ENCODE measurements at places on chromosomes 4 and X.

DNA sequence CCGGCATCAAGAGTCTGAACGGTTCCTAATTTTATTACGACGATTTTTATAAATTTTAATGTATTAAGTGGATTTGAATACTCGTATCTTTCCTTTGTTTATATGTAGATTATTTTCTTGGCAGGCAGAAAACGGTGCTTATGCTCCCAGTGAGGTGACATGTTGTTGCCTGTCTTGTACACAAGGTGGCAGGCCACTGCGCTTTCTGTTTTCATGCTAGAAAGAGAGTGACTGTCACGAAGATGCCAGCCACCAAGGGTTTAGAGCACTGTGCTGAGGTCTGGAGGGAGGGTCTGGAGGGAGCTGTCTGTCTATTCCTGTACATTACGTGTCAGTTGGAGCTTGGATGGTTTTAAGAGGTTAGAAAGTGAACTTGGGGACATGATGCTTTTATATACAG lies 87.7 kb downstream of the SHROOM2 start:
- no peak for DNase-seq

GRCh38 chr4:4428966-4429875 lies 42.3 kb downstream of the NSG1 start:
- no peak for DNase-seq

DNA sequence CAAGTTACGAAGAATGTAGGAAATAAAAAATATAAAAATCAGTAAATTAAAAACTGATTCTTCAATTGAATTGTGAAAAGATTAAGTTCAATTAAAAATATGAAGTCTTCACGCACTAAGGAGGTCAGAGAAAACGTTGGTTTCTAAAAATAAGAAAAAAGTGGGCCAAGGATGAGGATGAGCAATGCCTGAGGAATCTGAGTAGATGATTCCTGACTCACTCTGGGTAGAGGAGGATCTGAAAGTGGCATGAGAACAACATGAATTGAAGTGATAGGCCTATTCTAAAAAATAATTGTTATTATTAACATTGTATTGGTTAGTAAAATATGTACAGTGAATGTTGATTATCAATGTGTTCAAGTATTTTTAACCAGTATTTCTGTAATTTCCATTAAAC lies 444.2 kb downstream of the GRIA2 start:
- no peak for DNase-seq

DNA sequence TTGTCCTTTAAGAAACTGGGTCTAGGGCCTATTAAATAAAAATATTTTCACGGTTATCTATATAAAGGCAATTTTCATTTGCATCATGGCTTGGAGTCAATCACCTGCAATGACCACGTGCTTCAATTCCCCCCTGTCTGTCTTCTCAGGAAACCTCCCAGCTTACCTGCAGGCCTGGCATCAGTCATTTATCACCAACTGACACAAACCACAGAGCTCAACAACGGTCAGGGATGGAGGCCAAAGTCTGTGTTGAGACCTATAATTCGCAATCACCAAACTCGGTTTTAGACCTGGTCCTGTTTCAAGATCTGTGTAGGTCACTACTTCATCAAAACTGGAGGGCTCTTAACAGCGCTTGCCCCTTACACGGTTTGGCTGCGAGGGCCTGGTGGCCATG lies 1.9 kb downstream of the SLC9A7 start:
- DNase-seq, result no peak

- DNase-seq, result no peak
Observed at GRCh38 chrX:13257223-13258051, 62.4 kb downstream of the ATXN3L start.

DNA sequence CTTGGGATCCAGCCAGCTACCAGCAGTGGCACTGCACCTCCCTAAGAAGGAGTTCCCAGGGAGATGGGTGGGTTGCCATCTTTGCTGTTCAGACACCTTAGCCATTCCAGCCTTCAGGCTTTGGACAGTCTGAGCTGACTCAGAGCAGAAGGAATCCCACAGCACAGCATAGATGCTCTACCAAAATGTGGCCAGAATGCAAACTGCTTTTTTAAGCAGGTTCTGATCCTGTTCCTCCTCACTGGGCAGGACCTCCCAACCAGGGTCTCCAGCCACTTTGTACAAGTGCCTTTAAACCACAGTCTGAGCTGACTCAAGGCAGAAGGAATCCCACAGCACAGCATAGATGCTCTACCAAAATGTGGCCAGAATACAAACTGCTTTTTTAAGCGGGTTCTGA lies 209.0 kb downstream of the NPNT start:
- DNase-seq, result no peak

GRCh38 chrX:4661771-4662170 lies 948.3 kb upstream of the PRKX start:
- DNase-seq, result no peak

GRCh38 chrX:38205039-38205438 lies 15.6 kb downstream of the SRPX start:
- no peak for DNase-seq

DNA sequence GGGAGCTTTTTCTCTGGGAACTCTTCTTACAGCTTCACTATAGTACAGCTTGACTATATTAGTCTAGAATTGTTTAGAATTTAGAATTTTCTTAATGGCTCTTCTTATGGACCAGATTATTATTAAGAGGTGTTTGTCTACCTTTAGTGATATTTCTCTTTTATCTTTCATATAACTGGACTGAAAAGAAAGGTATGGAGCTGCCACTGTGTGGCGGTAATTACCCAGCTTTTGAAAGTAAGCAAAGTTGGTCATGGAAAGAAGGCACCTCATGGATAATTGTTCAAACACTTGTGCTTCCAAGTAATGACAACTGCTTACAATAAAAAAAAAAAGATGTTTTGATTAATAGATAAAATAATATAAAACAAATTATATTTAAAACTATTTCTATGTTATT lies 1112.5 kb downstream of the TECRL start:
- no peak for DNase-seq

DNA sequence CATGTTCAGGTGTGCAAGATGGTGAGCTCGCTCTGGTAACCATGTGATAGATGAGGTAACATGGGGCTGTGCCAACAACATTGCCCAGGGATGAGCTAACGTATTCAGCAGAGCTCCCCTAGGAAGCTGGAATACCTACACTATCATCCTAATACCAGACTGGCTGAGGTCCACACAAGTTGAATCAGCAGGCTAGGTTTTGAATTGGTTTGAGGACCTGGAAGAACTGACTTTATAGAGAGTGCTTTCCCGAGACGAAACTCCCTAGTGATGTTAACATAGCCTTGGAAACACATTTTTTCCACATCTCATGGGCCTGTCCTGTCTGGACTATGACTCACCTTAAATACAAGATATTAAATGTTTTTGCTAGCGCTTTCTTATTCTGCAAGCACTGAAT lies 56.7 kb downstream of the IGFBP7 start:
- no peak for DNase-seq

DNA sequence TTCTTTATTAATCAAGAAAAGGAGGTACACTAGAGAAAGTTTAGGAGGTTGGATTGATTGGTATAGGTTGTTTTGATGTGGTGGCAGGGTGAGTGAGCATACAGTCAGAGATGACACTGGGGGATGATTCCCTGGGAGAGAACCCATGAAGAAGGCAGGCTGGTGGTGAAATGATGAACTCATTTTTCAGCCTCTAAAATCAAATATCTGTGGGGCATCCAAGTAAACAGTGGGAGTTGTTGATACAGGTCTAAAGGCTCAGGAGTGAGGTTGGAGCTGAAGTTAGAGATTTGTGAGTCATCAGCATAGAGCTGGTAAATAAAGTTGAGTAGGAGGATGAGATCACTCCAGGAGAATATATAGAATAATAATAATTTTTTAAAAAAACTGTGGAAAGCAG lies 10.0 kb upstream of the AP1S2 start:
- DNase-seq, result no peak

- DNase-seq, result no peak
Observed at GRCh38 chrX:113001836-113002235, 161.2 kb upstream of the AMOT start.

DNA sequence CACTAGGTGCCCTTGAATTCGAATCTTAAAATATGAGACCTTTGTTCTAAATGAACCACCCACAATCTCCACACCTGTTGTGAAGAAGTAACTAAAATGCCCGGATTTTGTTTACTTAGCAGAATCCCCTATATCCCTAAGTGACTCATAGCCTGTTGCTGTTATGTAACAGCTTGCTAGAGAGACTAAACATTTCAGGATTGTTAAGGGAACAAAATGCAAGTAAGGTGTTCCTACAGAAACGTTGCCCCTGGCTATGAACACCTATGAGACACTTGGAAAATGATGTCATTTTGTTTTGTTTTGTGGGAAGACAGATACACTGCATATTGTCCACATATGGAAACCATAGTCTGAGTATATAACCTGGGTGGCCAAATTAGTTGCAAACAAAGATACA lies 24.2 kb upstream of the MXRA5 start:
- DNase-seq, result no peak

DNA sequence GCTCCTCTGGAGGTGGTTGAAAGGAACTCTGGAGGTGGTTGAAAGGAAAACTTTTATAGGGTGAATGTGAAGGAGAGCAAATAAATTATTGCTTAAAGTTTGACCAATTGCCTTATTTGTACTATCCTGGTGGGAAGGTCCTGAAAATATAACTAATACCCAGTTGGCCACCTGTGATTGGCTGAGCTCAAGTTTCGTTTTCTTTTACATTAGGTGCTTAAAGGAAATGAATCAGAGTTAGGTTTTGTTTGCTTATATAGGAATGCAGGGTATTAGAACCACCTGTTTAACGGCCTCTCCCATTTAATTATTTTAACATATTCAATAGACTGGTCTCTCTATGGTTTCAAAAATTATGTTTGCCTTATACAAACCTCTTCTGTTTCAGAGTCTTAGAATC lies 497.6 kb downstream of the PRR32 start:
- no peak for DNase-seq

DNA sequence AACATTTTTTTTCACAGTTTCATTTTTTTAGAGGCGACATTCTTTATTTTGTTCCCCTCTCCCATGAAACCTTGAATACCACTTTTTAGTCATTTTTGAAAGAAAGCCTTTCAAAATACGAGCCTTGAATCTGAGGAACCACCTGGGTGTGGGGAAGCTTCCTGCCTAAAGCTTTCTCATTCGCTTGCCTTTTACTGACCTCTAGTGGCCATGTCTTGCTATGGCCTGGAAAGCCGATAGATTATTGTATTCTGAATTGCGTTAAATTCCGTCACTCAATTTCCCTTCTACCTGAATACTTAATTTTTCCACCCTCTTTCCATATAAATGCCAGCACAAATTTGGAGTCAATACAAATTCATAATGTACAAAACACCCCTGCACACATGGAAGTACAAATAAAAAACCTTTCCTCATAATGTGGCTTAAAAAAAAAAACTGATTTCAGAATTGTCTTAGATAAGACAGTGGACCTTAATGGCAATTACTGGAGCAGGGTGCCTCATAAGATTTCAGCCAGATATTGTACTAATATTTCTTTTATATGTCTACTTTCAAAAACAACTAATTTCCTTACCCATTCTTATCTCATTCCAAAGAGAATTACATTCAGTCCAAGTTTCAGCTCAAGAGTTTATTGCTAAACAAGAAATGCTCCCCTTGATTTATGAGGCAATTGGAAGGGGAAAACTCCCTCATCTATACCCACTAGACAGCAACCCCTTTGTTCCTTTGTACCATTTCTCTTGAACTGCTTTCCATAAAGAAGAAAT lies 217.9 kb downstream of the CENPC start:
- DNase-seq, result no peak

GRCh38 chrX:68757331-68757730 lies 71.5 kb upstream of the EFNB1 start:
- DNase-seq, result no peak

- DNase-seq, result no peak
Observed at GRCh38 chrX:319579-320125, 1.1 kb upstream of the GTPBP6 start.

- no peak for DNase-seq
Observed at GRCh38 chr4:124483048-124483906, 229.3 kb downstream of the ANKRD50 start.

DNA sequence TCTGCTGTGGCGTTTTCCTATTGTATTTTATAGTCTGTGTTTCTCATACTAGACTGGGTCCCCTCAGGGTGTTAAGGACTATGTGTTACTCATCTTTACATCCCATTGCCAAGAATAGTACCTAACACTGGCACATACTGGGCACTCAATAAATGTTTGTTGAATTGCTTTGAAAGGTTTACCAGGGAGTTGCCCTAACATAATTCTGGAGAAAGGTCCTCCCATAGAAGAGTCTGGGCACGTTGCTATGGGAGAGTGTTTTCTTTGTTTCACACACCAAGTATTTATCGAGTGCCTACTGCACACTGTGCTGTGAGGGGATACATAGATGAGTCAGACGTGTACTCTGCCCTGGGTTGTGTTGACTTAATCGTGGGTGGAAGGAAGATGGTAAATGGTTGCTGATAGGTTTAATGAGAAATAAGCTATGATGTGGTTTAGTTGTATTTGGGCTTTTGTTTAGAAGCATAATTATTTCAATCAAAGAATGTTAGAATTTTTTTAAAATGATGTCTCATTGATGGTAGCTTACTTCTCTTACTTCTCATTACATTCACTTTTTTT lies 42.9 kb downstream of the AFF1 start:
- no peak for DNase-seq

DNA sequence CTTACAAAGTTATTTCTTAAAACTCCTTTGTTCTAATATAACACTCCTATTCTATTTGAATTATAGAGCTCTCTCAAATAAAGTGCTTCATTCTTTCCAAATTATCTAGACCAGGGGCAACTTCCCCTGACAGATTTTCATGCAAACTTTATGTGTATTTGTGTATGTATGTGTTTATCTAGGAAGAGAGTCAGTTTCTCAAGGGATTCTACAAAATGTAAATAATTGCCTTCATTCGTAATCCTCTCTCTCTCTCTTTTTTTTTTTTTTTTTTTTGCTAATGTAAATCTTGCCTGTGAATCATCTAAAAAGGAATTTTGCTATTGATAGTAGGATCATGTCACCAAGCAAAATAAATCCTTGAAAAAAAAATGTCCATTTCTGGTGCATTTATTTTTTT lies 38.9 kb upstream of the RBPJ start:
- DNase-seq, result no peak

- DNase-seq, result no peak
Observed at GRCh38 chr4:180169966-180170365, 2073.2 kb upstream of the TENM3 start.

DNA sequence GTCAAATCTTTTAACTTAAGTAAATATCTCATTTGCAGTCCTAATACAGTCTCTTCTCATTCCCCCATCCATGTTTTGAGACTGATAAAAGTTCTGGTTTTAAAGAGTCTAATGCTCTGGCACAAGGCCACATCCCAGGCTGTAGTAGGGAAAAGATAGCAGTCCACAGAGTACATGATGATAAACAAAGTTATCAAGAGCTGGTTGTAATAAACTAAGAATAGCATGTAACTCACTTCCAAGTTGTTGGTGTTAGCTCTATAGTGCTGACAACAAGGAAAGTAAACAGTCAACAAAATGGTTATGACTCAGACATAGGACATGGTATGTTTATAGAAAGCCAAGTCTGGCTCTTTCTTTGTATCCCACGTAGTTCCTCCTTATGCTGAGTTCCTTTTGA lies 21.8 kb upstream of the AREG start:
- no peak for DNase-seq
